ENCODE measurements at places on chromosomes 4 and X.

- DNase-seq: no peak
These were observed 58.0 kb upstream of the PTPN13 start for GRCh38 chr4:86536151-86536550.

GRCh38 chr4:6562931-6563901, 11.8 kb upstream of the MAN2B2 start:
- DNase-seq: no peak

DNA sequence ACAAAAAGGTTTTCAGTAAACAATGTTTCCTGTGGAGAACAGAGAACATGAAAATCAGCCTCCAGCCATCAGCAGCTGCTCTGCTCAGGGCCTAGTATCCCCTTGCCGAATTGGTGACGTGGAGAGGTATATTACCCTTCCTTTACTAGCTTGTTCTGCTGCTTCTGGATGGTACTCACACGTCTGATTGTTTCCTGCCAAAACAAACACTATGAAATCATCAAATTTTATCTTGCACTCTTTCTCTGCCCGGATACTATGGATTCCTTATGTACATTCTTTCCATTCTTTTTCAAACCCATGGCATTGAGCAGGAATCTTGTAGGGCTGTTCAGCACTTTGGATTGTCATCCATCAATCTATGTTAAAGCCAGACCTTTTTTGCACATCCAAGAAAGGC, 18.8 kb upstream of the METAP1 start:
- no peak for DNase-seq

- no peak for DNase-seq
These were observed at the start of gene PAGE5 for GRCh38 chrX:55220119-55220794. Gene PAGE5, plus strand, starts transcription at chrX:55220346. Its CDS starts 1,037 bp downstream, at chrX:55221383.

GRCh38 chr4:166311169-166311568, 438.1 kb downstream of the TLL1 start:
- no peak for DNase-seq
